Activated CD4-positive, alpha-beta memory T cell treated with anti-CD3 and anti-CD28 coated beads, Interleukin-2, amount 10 ng/mL, durations not matched to agents 7 days and 5 days (primary cell): ENCODE measurements at places on chromosomes 16 and 17.
A peak's percentile ranks its signal among the peaks of the same experiment; 100 is the strongest.

DNA sequence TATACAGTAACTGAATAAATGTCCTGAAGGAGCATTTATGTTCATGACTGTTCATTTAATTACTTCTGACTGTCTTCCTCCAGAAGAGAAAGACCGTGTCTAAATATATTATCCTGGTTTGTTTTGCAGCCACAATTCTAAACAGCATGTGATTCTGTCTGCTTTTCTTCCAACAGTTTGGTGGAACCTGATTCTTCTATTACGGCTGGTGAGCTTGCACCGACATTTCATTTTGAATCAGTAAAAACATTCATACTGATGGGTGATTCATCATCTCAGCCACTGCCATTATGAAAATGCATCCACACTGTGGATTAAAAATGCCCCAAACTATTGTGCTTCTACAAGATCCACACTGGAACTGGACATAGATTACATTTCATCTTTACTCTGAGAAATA lies 16.9 kb downstream of the KNOP1 start:
- no peak overlapping the region for H3K4me3 ChIP-seq
- peaks cover 31% of the 10 kb centered on the region for H3K4me1 ChIP-seq
- no peaks in the 10 kb centered on the region for H3K27me3 ChIP-seq
- no peak for DNase-seq
- H3K27ac ChIP-seq: no peak overlapping the region

- H3K27me3 ChIP-seq: no peaks in the 10 kb centered on the region
- peak overlapping the region; percentile 90 for H3K4me3 ChIP-seq
- peaks cover 43% of the 10 kb centered on the region for H3K36me3 ChIP-seq
Observed at GRCh38 chr16:25257956-25258860, 563 bp upstream of the ZKSCAN2 start.

DNA sequence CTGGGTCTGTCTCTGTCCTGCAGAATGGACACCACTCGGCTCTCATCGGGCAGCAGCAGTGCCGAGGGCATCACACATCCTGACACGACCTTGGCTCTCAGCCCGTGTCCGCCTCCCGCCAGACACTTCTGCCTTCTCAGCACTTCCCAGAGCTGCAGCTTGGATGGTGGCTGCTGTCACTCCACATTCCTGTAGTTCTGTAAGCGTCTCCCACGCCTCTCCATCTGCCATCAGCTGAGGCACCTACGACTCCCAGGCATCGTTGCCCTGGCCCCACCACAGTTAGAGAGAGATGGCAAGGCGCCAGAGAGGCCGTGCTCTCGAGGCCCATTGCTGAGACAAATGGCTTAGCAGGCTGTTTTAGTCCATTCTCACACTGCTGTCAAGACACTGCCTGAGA lies 195.9 kb upstream of the CHMP6 start:
- H3K4me1 ChIP-seq: peaks cover 42% of the 10 kb centered on the region
- no peak for DNase-seq
- peaks cover 54% of the 10 kb centered on the region for H3K36me3 ChIP-seq
- H3K4me3 ChIP-seq: no peak overlapping the region
- peak overlapping the region; percentile 21 for H3K27ac ChIP-seq
- H3K27me3 ChIP-seq: no peaks in the 10 kb centered on the region

GRCh38 chr17:10772425-10773380 lies 31.2 kb downstream of the TMEM238L start:
- H3K27ac ChIP-seq: no peak overlapping the region
- no peak overlapping the region for H3K4me3 ChIP-seq
- H3K27me3 ChIP-seq: peaks cover 3% of the 10 kb centered on the region
- H3K36me3 ChIP-seq: no peaks in the 10 kb centered on the region
- DNase-seq: peak; percentile 42
- no peaks in the 10 kb centered on the region for H3K4me1 ChIP-seq

GRCh38 chr17:62652251-62653001 lies 25.0 kb downstream of the MRC2 start:
- no peaks in the 10 kb centered on the region for H3K36me3 ChIP-seq
- no peak overlapping the region for H3K27ac ChIP-seq
- H3K4me1 ChIP-seq: peaks cover 27% of the 10 kb centered on the region
- peaks cover 49% of the 10 kb centered on the region for H3K27me3 ChIP-seq
- H3K4me3 ChIP-seq: peak overlapping the region; percentile 67

GRCh38 chr17:48639136-48639535 lies 13.0 kb upstream of the HOXB9 start:
- no peak overlapping the region for H3K27ac ChIP-seq
- H3K4me1 ChIP-seq: peaks cover 17% of the 10 kb centered on the region
- no peak for DNase-seq
- H3K27me3 ChIP-seq: peaks cover 96% of the 10 kb centered on the region
- H3K4me3 ChIP-seq: no peak overlapping the region

- H3K27me3 ChIP-seq: no peaks in the 10 kb centered on the region
- H3K4me1 ChIP-seq: peaks cover 36% of the 10 kb centered on the region
- peak overlapping the region; percentile 78 for H3K4me3 ChIP-seq
- H3K27ac ChIP-seq: peak overlapping the region; percentile 58
- H3K36me3 ChIP-seq: no peaks in the 10 kb centered on the region
Observed at GRCh38 chr17:77319211-77320043, 178.7 kb downstream of the SEC14L1 start.

DNA sequence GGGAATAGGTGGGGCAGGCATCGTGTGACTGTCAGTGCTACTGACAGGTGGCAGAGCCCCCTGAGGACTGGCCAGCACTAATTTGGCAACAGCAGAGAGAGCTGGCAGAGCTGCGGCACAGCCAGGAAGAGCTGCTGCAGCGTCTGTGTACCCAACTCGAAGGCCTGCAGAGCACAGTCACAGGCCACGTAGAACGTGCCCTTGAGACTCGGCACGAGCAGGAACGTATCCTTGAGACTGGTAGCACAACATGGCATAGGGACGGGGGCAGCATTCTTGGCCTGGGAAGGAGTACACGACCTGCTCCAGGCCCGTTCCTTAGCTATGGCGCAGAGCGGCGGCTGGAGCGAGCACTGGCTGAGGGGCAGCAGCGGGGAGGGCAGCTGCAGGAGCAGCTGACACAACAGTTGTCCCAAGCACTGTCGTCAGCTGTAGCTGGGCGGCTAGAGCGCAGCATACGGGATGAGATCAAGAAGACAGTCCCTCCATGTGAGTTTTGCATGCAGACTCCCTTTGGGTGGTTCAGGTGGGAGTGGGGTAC lies 3.0 kb upstream of the NRN1L start:
- no peak for DNase-seq
- H3K36me3 ChIP-seq: peaks cover 69% of the 10 kb centered on the region
- H3K4me3 ChIP-seq: no peak overlapping the region
- H3K27ac ChIP-seq: no peak overlapping the region

DNA sequence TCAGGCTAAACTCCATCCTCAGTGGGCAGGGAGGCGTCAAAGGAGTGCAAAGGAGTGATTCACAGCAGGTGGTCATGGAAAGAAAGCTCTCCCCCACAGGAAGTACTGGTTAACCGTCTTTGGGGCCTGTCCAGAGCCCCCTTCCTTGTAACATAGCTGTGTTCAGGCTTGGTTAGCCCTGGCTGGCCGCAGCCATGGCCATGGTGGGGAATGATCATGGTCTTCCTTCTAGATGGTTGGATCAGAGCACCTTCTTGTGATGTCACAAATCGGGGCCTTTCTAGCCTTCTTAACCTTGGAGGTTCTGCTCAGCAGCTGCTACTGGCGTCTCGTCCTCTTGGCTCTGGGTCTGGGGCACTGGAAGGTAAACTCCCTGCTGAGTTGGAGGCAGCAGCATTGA lies 15.8 kb downstream of the NKD1 start:
- no peaks in the 10 kb centered on the region for H3K36me3 ChIP-seq
- no peak for DNase-seq
- no peak overlapping the region for H3K27ac ChIP-seq
- no peak overlapping the region for H3K4me3 ChIP-seq
- no peaks in the 10 kb centered on the region for H3K27me3 ChIP-seq

- peaks cover 33% of the 10 kb centered on the region for H3K27me3 ChIP-seq
- H3K4me1 ChIP-seq: no peaks in the 10 kb centered on the region
- H3K27ac ChIP-seq: no peak overlapping the region
- no peak for DNase-seq
- H3K36me3 ChIP-seq: no peaks in the 10 kb centered on the region
- H3K4me3 ChIP-seq: no peak overlapping the region
Observed at GRCh38 chr17:49887086-49887743, 39.3 kb upstream of the TAC4 start.

- H3K27me3 ChIP-seq: no peaks in the 10 kb centered on the region
- peaks cover 2% of the 10 kb centered on the region for H3K4me1 ChIP-seq
- no peak overlapping the region for H3K4me3 ChIP-seq
- DNase-seq: no peak
Observed at GRCh38 chr17:74801896-74802295, 25.8 kb upstream of the NAT9 start.

DNA sequence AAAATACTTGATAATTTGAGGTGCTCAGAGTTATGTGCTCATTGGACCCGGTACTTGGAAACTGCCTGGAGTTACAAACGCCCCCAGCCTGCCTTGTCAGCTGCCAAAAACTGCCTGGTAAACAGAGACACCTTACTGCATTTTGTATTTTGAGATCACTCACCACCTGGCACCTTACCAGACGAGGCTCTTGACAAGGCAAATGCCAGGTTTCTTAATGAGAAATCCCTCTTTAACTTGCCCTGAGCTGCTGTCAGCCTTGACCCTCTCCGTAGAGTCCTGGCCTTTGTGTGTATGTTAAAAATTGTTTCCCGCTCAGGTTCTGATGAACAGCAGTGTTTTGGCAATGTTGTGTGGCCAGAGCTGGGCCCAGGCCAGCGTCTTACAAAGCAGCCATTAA lies 28.8 kb downstream of the SYT17 start:
- no peak for DNase-seq
- no peak overlapping the region for H3K27ac ChIP-seq
- H3K4me1 ChIP-seq: no peaks in the 10 kb centered on the region
- no peaks in the 10 kb centered on the region for H3K36me3 ChIP-seq

GRCh38 chr17:45745601-45746494 lies 38.3 kb upstream of the CRHR1 start:
- no peaks in the 10 kb centered on the region for H3K4me1 ChIP-seq
- H3K36me3 ChIP-seq: no peaks in the 10 kb centered on the region
- no peak overlapping the region for H3K4me3 ChIP-seq
- H3K27me3 ChIP-seq: peaks cover 19% of the 10 kb centered on the region

GRCh38 chr17:20300436-20300934 lies 166.9 kb downstream of the LGALS9B start:
- peaks cover 4% of the 10 kb centered on the region for H3K36me3 ChIP-seq
- no peak overlapping the region for H3K27ac ChIP-seq
- no peaks in the 10 kb centered on the region for H3K27me3 ChIP-seq
- DNase-seq: no peak

- H3K4me3 ChIP-seq: no peak overlapping the region
- no peak for DNase-seq
- H3K27ac ChIP-seq: no peak overlapping the region
- no peaks in the 10 kb centered on the region for H3K27me3 ChIP-seq
Observed at GRCh38 chr17:72008236-72008876, 112.5 kb upstream of the SOX9 start.

DNA sequence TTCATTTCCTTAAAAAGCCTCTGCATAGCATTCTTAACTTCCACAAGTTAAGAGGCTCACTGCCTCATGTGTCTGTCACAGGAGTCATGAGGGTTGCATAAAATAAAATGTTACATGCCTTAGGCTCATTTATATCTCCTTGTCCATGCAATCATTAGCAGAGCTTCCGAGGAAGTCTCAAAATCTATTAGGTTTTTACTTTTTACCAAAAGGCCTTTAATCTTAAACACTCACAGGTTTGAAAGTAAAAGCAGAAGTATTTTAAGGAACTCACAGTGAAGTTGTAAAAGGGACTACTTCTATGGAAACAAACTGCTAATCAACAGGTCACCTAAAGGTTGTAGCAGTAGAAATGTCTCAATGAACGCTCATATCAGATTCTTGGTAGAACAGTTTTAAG lies 5.2 kb upstream of the ATP6V0A1 start:
- peaks cover 40% of the 10 kb centered on the region for H3K27me3 ChIP-seq
- H3K4me1 ChIP-seq: peaks cover 20% of the 10 kb centered on the region
- no peak overlapping the region for H3K4me3 ChIP-seq
- H3K36me3 ChIP-seq: no peaks in the 10 kb centered on the region
- DNase-seq: no peak
- H3K27ac ChIP-seq: no peak overlapping the region

GRCh38 chr16:81665588-81665987 lies 113.5 kb upstream of the PLCG2 start:
- DNase-seq: no peak
- peaks cover 20% of the 10 kb centered on the region for H3K36me3 ChIP-seq
- peaks cover 5% of the 10 kb centered on the region for H3K4me1 ChIP-seq
- H3K27ac ChIP-seq: no peak overlapping the region
- no peak overlapping the region for H3K4me3 ChIP-seq

GRCh38 chr16:84699147-84699711 lies 571 bp upstream of the USP10 start:
- H3K27ac ChIP-seq: peak overlapping the region; percentile 71
- H3K4me1 ChIP-seq: peaks cover 35% of the 10 kb centered on the region
- H3K27me3 ChIP-seq: peaks cover 4% of the 10 kb centered on the region
- peaks cover 2% of the 10 kb centered on the region for H3K36me3 ChIP-seq

DNA sequence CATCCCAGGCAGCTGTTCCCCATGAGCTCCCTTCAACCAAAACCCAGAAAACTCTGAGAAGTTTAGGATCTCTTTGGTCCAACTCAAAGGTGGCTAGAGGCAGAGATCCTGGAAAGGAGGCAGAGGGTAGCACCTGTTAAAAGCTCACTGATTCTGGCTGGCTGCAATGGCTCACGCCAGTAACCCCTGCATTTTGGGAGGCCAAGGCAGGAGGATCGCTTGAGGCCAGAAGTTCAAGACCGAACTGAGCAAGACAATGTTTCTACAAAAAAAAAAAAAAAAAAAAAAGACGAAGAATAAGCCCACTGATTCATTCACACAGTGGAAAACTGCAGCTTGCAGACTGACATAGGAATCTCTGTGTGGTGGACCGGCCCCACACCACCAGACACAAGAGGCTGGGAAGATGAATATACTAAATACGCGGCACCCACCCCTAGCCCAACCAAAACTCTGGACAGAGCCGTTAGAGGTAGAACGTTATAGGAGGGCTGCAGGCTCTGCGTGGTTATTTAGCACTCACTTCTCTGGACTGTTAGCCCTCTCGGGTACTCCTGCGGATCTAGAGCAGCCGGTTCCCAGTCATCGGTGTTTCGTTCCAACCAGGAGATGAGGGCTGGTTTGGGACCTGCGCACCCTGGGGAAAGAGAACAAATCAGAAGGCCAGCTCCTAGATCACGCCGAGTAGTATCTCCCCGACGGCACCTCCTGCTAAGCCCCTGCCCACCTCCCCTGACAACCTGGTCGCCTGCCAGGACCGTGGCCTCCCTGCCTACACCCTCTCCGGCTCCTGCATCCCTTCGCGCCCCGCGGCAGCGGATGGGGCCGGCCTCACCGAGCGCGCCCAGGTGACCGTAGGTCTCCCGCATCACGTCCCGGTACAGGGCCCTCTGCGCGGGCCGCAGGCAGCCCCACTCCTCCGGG lies 925 bp downstream of the ZNF689 start:
- H3K27ac ChIP-seq: peak overlapping the region; percentile 90
- H3K27me3 ChIP-seq: no peaks in the 10 kb centered on the region
- peak; percentile 59 for DNase-seq
- H3K4me3 ChIP-seq: peak overlapping the region; percentile 83
- H3K36me3 ChIP-seq: peaks cover 31% of the 10 kb centered on the region

GRCh38 chr17:64694207-64694606 lies 32.1 kb upstream of the SMURF2 start:
- DNase-seq: no peak
- no peak overlapping the region for H3K27ac ChIP-seq
- no peaks in the 10 kb centered on the region for H3K36me3 ChIP-seq
- no peak overlapping the region for H3K4me3 ChIP-seq
